Osteoblast (primary cell): ENCODE measurements at places on chromosomes 7 and 10. TPM values are rescaled to one million over a fixed set of nuclear protein-coding genes. Genes with fewer than 3 reads are reported as not detected.

DNA sequence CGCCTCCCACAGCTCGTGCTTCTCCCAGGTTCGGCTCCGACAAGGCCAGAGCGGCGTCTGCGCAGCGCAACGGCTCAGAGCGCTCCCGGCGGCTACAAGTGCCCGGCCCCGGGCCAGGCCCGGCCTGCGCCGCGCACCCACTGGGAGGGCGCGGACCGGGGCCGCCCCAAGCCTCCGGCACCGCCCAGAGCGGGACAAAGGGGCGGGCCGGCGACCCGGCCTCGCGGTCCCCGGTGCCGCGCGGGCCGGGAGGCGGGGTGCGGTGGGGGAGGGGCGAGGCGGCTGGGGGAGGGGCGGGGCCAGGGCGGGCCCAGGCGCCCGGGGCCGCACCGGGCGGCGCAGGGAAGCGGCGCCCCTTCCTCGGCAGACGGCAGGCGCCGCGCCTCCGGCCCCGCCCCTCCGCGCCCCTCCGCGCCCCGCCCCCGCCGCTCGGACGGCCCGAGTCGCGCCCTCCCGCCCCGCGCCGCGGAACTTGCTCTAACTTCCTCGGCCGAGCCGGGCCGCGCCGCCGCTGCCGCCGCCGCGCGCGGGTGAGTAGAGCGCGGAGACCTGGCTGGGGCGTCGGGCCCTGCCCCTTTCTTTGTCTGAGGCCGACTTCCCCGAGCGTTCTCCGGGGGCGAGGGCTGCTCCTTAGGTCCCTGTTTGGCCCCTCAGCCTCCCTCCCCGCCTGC lies at the start of gene TSPAN14:
Gene TSPAN14, plus strand, starts transcription at position 469 of the 671 bp plus-strand sequence. CDS start 34,924 bp downstream, outside the sequence.
- DNase-seq, result peak; percentile 98
- peak within 1 kb of the TSS; percentile 81 for H3K4me3 ChIP-seq
- H3K4me1 ChIP-seq, result peaks cover 14% of the 10 kb centered on the region
- no peaks in the 10 kb centered on the region for H3K36me3 ChIP-seq

GRCh38 chr7:150994141-150994837 lies 3.5 kb downstream of the NOS3 start:
- no peak overlapping the region for H3K4me3 ChIP-seq
- DNase-seq, result no peak
- no peak overlapping the region for H3K27ac ChIP-seq
- no peaks in the 10 kb centered on the region for H3K4me1 ChIP-seq

DNA sequence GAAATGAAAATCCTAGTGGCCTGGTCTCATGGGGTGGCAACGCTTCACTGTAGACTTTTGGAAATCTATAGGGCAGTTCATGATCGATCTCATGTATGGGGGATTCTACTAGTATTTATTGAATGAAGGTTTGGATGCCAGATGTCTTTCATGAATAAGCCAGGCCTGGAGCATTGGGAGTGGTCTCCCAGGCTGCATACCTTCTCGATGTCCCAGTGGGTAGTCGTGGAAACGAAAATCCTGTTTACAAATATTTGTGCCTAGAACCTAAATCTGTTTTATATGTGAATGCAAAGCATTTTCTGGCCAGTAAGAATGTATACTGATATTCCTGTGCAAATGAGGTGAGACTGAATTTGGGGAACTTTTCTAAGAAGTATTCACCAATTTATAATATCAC lies 105.0 kb upstream of the C1QL3 start:
- H3K4me3 ChIP-seq, result no peak overlapping the region
- H3K36me3 ChIP-seq, result no peaks in the 10 kb centered on the region
- DNase-seq, result no peak
- H3K27me3 ChIP-seq, result no peaks in the 10 kb centered on the region

- H3K4me1 ChIP-seq, result no peaks in the 10 kb centered on the region
- H3K36me3 ChIP-seq, result no peaks in the 10 kb centered on the region
- H3K27ac ChIP-seq, result no peak overlapping the region
- DNase-seq, result no peak
These were observed 71.6 kb downstream of the TLL2 start for GRCh38 chr10:96441987-96442643.

- H3K4me1 ChIP-seq, result no peaks in the 10 kb centered on the region
- no peaks in the 10 kb centered on the region for H3K36me3 ChIP-seq
- no peak for DNase-seq
- no peak overlapping the region for H3K4me3 ChIP-seq
- no peaks in the 10 kb centered on the region for H3K27me3 ChIP-seq
These were observed 25.0 kb downstream of the VTI1A start for GRCh38 chr10:112471878-112472487.

Gene XPNPEP1
- total RNA-seq, result 123 and 140 TPM in 2 replicates

Gene PLEKHS1
- total RNA-seq, result under 0.01 TPM in 1 of 2 replicates, not detected in the other

Gene C7orf57
- total RNA-seq, result under 0.01 TPM in 2 replicates
